ENCODE measurements at places on chromosomes 13 and 19.

- DNase-seq, result peak; percentile 65
Measured at GRCh38 chr13:40064154-40065097, 409.0 kb downstream of the COG6 start.

DNA sequence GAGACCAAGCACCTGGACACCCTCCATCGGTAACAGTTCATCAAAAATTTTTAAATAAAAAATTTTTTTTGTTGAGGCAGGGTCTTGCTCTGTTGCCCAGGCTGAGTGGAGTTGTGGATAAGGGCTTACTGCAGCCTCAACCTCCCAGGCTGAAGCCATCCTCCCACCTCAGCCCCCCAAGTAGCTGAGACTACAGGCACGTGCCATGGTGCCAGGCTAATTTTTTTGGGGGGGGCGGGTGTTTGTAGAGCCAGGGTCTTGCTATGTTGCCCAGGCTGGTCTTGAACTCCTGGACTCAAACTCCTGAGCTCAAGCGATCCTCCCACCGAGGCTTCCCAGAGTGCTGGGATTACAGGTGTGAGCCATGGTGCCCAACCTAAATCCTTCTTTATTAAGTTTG, 4.7 kb downstream of the LGALS7B start:
- no peak for DNase-seq

DNA sequence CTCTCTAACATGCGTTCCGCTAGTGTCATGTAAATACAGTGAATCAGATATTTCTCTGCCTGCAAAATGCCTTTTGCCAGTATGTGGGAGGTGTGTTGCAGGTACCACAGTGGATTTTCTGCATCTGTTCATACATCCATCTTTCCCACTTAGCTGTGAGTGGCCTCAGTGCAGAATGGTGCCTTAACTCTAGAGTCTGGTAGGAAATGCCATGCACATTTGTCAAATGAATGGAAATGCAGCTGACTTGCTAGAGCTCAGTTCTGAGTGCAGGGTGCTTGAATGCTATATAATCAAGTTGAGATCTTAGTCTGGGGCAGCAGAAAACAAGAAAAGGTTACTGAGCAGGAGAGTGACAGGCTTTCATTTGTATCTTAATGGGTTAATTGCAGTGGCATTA, 68.2 kb downstream of the LRCH1 start:
- no peak for DNase-seq

DNA sequence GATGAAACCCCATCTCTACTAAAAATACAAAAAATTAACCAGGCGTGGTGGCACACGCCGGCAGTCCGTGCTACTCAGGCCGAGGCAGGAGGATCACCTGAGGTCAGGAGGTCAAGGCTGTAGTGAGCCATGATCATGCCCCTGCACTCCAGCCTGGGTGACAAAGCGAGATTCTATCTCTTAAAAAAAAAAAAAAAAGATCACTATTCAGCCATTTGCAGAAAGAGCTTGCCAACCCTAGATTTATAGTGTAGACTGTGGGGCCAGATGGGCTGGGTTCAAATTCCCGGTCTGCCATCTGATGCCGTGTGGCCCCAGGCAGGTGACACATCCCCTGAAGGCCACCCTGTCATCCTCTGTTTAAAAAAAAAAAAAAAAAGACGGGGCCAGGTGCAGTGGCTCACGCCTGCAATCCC, 28.9 kb downstream of the SMIM24 start:
- DNase-seq, result no peak

DNA sequence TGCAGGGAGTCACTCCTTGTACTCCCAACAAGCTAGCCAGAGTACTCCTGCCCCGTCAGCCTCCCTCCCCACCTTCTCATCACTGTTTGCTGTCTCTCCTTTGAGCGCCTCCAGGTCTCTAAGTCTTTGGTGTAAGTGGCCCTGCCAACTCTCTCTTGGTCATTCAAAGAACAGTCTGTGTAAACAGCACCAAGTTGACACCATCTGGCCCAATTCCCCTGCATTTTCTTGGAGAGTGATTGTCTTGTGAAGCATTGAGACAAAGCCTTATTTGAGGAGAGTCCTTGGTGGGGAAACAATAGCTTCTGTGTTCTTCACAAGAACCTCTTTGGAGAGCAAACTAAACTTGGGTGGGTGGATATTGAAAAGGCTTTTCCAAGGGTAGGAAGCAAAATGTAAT, 114.6 kb upstream of the RNF113B start:
- peak; percentile 58 for DNase-seq

DNA sequence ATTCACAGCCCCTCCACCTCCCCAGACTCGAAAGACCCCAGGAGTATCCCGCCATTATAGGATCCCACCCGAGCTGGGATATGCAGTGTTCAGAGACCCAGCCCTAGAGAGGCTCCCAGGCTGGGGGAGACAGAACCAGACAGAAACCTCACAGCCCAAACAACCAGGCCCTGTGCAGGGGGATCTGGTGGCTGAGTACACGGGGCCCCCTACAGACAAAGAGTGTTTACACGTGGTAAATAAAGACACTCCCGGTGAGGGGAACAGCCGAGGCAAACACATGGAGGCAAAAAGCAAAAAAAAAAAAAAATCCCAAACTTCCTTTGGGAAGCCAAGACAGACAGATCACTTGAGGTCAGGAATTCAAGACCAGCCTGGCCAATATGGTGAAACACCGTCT, 25.1 kb downstream of the TINCR start:
- DNase-seq, result no peak

DNA sequence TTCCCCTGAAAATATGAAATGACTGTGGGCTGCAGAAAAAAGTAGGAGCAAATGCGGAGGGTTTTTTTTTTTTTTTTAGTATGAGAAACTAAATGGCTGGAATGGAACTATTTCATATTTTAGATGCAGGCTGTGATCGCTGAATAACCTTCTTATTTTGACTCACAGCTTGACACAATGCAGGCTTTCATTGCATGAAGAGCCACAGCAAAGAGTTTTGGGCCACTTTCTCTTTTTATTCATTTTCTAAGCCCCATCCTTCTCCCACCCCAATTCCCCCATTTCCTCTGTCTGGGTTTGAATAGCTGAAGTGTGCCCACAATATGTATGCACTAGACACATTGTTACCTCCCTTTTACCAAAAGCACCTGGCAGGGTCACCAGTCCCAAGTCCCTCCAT, 125.9 kb downstream of the COG6 start:
- DNase-seq, result no peak

DNA sequence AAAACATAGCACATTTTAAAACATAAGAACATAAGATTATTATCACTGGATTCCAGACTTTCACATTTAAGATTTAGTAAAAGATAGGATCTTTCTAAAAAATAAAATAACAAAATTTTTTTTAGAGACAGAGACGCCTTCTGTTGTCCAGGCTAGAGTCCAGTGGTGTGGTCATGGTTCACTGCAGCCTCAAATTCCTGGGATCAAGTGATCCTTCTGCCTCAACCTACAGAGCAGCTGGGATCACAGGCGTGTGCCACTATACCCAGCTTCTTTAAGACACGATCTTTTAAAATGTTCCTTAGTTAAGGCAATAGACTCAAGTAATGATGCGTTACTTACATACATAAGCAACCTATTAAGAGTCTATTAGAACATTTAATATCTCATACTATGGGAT, 32.7 kb downstream of the ALG5 start:
- no peak for DNase-seq

DNA sequence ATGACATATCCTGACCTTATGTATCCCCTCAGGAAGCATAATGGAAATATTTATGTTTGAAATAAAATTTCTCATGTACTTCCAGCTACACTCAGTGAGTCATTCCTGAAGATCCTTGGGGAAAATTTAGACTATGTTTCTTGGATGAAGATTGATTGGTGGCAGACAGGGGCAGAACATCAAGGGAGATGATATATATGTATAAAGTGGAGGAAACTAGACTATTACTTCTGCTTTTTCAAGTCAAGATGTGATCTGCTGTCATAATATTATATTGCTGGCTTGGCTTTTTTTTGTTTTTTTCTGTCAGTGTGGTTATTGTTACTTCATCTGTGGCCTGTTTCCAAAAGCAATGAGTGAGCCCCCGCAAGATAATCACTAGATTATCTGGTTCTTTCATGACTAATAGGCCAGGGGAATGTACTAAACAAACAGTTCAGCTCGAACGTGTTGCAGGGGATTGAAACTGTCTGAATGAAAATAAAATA, 87.2 kb upstream of the TNFSF11 start:
- DNase-seq, result no peak

- no peak for DNase-seq
Measured at GRCh38 chr13:105441051-105441750, 1094.3 kb downstream of the EFNB2 start.

DNA sequence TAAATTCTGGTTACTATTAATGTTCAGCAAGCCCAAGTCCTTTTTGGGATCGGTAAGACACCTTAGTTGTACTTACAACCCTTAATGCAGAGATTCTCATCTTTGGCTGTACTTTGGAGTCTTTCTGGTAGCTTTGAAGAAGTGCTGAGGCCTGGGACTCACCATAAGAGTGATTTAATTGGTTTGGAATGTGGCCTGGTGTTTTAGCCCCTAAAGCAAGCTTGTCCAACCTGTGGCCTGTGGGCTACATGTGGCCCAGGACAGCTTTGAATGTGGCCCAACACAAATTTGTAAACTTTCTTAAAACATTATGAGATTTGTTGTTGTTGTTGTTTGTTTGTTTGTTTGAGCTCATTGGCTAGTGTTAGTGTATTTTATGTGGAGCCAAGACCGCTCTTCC, 215.3 kb downstream of the ZIC5 start:
- peak; percentile 10 for DNase-seq

GRCh38 chr19:1214299-1214861, 8.8 kb downstream of the STK11 start:
- no peak for DNase-seq

DNA sequence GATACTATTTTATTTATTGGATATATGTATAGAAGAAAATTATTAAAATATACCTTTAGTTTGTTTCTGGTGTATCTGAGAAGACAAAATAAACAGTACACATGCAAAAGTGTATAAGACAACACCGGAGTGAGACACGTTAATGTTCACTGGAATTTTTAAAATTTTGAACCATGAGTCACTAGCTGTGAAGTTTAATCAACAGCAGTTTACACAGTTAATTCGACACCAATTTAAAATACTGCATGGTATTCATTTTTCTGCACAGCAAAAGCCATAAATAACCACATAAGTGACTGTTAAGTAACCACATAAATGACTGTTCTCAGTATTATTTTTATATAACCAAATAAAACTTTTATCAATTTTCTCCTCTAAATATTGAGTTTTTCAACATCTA, 418.7 kb upstream of the NBEA start:
- DNase-seq, result no peak

- DNase-seq, result no peak
Measured at GRCh38 chr13:50712456-50712855, 131.0 kb downstream of the DLEU7 start.

GRCh38 chr19:57720878-57721277, 6.5 kb downstream of the ZNF671 start:
- no peak for DNase-seq

DNA sequence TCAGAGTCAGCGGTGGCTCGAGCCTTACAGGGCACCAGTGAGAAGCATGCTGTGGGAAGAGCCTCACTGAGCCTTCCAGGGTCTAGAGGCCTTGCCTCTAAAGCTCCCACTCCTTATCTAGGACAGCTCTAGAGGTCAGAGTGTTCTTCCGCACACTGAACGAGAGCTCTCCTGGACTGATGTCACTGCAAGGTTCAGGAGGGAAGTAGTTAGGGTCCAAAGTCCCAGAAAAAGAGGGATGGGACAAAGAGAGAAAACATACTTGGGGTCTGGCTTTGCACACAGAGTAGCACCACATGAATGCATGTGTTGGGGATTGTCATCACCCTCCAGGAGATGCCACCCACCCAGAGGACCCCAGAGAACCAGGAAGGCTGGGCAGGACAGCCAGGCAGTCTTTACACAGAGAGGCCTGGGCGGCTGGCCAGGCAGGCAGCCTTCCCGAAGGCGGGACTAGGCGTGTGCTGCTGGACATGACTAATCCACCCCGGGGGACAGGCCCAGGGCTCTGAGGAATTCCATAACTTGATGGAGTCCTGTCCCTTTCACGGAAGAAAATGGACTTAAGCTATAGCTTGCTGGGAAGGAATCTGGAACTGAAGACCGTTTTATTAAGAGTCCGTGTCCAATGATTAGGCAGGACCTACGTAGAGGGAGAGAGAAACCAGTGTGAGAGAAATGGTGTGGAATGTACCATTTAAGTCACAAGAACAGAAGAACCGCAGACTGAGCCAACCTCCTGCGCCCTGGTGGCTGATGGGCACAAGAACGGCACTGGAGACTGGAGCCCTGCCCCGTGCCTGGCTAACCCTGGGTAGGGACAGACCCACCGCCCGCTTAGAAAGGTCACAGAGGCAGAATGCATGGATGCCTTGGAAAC, 16.6 kb upstream of the EPHX3 start:
- no peak for DNase-seq

GRCh38 chr13:70829748-70830147, 721.5 kb upstream of the KLHL1 start:
- no peak for DNase-seq

GRCh38 chr13:84605927-84606326, 723.7 kb upstream of the SLITRK1 start:
- DNase-seq, result no peak

DNA sequence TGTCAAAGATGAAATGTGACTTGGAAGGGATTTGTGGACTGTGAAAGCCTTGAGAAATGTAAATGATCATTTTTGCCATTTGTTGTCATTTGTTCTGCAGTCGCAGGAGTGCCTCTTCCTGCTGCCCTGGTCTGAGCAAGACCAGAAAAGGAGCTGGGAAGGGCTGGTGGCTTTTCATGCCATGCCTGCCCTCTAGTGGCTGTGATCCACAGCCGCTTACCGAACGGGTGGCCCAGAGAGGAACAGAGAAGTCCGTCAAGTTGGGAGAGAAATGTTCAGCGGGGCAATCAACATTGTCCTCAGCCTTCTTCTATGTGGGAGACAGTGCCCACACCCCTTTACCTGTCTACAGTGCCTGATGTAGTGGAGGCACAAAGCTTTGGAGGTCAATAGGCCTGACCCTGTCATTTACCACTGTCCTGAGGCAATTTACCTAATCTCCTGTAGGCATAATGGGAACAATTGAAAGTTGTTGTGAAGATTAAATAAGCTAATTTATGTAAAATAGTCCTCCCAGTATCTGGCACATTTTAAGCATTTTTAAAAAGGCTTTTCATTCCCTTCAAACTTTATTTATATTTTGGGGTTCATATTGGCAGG, 224.5 kb downstream of the B3GLCT start:
- DNase-seq, result peak; percentile 64

- DNase-seq, result no peak
Measured at GRCh38 chr13:63864171-63864902, 2448.7 kb upstream of the PCDH20 start.

DNA sequence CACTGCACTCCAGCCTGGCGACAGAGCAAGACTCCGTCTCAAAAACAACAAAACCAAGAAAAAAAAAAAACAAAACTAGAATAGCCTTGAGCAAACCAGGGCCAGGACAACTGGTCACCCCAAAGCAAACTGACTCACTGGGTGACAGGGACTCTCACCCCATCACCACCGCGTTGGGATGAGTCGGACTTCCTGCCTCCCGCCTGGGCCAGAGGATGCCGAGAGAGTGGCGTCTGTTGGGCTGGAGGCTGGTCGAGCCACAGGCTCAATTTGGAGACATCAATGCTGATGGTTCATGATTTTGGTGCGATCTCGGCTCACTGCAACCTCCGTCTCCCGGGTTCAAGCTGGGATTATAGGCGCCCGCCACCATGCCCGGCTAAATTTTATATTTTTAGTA, 11.6 kb downstream of the TMPRSS9 start:
- DNase-seq, result no peak

- DNase-seq, result peak; percentile 50
Measured at GRCh38 chr19:55461974-55462626, 658 bp upstream of the ISOC2 start.

- DNase-seq, result no peak
Measured at GRCh38 chr13:58630794-58631193, 999.2 kb downstream of the PCDH17 start.

- DNase-seq, result no peak
Measured at GRCh38 chr13:91245288-91245687, 102.2 kb upstream of the MIR17HG start.
